Fibroblast of skin of abdomen (primary cell): ENCODE measurements at places on chromosomes 16 and 17.
A peak's percentile ranks its signal among the peaks of the same experiment; 100 is the strongest.

- peak; percentile 63 for DNase-seq
Measured at GRCh38 chr16:85393674-85394451, 219.3 kb upstream of the GSE1 start.

DNA sequence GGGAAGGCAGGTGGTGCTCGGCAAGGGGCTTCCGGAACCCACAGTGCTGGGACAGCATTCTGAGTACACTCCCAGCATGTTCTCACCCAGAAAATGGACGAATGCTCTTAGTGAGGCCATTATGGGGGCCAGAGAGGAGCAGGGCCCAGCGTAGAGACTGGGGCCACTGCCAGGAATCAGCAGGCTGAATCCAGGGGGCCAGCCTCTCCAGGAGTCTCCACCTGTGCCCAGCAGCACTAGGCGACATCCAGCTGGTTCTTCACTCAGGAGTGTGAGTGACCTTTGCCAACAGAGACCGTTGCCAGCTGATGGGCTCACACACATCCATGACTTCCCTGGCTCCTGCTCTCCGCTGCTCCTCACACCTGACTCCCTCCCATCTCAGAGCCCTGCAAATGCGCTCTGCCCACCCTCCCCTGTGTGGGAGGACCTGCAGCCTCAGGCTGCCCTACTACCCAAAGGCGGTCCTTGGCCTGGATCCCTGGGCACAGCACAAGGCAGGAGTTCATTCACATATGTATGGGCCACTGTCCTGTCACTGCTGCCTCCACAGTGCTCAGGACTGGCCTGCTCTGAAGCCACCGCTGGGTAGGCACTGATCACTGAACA lies 5.1 kb downstream of the RHBDF1 start:
- no peak for DNase-seq

GRCh38 chr17:81482673-81483072 lies 29.9 kb downstream of the ACTG1 start:
- DNase-seq = no peak

DNA sequence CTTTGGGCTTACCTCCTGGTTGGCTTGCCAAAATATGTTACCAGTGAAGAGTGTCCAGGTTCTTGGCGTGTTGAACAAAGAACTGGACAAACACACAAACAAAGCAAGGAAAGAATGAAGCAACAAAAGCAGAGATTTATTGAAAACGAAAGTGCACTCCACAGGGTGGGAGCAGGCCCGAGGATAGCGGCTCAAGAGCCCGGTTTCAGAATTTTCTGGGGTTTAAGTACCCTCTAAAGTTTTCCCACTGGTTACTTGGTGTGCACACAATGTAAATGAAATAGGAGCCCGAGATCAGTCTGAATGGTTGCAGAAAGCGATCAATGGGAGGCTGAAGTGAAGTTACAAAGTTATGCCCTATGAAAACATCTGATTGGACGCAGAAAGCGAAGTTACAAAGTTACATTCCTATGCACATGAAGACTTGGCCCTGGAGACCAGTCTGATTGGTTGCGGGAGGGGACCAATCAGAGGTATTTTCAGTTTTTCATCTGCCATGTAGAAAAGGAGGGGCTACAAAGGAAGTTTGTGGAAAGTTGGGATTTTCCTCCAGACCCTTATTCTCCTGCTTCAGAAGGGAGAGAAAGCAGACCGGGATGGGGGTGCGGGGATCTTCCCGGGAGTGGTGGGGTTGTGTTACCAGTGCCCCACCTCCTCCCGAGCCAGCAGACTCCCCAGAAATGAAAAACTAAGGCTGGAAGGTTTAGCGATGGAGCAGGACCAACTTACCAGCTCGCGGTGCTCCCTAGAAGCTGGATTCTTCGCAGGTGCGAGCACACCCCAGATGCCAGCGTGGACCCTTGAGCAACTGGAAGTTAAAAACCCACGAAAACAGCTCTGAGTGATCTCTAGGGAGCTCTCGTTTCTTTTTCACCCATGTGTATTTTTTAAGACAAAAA lies at the start of gene SLFN12:
Gene SLFN12, minus strand, starts transcription at position 325 of the 899 bp plus-strand sequence. CDS start 9,472 bp downstream, outside the sequence.
- DNase-seq = peak; percentile 96

GRCh38 chr16:4859900-4860255 lies 12.6 kb downstream of the UBN1 start:
- DNase-seq = no peak
